ENCODE measurements at places on chromosomes 16 and 17.

GRCh38 chr17:55327225-55328088, 62.7 kb downstream of the HLF start:
- DNase-seq, result no peak

GRCh38 chr16:47057630-47057993, 84.1 kb upstream of the DNAJA2 start:
- DNase-seq, result no peak

DNA sequence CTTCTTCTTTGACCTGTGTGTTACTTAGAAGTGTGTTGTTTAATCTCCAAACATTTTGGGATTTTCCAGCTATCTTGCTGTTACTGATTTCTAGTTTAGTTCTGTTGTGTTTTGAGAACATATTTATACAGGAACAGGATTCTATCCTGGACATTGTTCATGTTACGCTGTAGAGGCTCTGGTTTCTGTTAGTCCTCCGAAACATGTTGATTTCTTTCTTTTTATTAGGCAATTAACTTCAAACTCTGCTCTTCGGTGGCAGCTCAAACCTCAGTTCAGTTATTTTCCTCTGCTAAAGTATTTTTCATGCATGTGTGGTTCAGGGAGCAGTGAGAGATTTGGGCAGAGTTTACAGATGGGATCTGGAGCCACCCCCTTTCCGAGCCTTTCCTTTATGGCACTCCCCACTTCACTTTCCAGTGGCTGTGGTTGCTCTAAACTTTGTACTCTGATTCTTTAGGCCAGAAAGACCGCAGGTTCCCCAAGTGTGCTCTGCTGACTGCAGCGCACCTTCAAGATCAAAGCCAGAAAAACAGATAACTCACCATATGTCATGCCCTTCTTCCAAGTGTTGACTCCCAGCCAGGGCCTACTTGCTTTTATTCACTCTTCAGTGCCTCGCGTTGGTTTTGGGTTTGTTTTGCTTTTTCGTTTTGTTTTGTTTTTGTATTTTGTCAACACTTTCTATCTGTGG, 77.6 kb upstream of the KSR1 start:
- DNase-seq, result no peak

DNA sequence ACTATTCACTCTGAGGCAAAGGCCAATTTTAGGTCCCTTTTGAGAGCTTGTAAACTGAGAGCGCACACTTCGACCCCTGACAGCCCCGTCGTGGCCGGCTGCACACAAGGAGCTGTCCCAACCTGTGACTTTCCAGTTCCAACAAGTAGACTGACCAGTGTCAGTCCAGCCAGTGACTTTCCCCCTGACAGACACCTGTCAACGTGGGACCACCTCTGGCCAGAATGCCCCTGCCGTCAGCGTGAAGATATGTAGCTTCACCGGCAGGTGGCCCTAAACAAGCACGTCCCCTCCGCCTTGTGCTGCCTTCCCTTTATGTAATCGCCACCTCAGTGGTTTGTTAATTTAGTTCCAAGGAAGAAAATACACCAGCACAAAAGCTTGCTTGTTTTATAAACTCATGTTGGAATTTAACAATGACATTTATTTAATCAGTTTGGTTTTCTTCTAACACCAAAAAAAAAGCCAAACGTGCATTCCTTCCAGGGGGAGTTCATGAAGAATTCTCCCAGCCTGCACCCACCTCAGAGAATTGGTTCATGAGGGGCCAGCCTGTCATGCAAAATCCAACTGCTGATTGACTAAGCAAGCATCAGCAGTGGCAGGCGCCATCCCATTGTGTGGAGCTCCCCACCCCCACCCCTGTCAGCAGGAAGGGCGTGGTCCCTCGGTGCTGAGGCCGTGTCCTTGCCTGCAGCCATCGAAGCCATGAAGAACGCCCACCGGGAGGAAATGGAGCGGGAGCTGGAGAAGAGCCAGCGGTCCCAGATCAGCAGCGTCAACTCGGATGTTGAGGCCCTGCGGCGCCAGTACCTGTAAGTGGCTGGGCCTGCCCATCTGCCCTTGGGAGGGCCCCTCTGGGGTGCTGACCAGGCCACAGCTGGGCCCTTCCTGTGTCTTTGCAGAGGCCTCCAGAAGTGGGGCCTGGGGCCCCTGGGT, 33.9 kb downstream of the PLD6 start:
- DNase-seq, result no peak

DNA sequence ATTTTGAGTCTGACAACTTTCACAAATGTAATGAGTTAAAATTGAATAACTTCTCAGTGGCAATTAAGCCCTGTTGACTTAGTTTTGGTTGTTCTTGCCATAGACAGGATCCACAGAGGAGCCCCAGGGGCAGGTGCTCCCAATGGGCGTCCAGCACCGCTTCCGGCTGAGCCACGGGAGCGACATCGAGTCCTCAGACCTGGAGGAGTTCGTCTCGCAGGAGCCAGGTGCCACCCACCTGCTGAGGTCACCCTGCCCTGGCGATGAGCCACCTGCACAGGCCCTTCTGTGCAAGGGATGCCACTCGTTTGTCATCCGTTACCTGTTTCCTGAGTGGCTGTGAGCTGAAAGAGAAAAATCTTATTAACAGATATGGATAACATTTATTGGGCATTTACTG, 10.7 kb downstream of the CCDC40 start:
- no peak for DNase-seq

All from neural progenitor cell (in vitro differentiated cells).